ENCODE measurements at places on chromosomes 12 and 14.

DNA sequence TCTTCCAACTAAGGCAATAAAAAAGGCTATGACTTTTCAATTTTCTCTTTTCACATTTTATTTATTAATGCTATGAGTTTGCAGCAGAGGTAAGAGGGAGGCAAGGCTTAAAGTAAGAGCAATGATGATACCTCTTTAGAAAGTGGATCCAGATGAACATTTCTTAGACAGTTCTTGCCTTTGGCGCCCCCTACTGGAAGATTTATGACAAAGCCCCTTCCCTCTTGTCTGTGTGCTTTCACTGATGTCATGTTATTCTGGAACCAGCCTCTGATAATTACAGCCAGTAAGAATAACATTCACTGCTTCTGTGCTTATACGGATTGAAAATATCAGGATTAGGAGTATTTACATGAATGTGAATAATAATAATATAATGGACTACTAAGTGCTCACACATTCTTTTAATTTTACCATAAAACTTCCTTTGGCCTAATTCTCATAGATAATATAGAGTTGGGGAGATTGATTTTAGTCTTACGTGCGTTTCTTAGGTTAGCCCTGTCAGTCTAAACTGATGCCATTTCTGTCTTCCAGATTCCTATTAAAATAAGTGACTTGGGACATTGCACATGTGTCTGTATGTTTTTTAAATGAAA is 1929.9 kb upstream of the SEL1L start:
- no peak for DNase-seq

DNA sequence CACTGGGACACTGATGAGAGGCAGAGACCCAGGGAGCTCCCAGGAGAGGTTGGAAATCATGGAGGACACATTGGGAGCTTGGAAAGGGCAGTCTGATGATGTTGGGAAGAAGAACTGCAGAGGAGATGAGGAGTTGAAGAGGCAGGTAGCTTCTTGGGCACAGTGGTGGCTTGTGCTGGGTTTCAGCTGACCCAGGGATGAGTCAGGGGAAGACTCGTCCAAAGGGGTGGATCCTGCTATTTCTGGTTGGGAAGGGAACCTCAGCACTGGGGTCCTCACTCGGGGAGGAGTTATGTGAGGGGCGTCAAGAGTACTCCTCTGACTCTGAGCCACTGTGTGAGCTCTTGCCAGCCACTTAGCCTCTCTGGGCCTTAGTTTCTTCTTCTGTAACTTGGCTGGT is 11.5 kb downstream of the ADCY4 start:
- DNase-seq: no peak

DNA sequence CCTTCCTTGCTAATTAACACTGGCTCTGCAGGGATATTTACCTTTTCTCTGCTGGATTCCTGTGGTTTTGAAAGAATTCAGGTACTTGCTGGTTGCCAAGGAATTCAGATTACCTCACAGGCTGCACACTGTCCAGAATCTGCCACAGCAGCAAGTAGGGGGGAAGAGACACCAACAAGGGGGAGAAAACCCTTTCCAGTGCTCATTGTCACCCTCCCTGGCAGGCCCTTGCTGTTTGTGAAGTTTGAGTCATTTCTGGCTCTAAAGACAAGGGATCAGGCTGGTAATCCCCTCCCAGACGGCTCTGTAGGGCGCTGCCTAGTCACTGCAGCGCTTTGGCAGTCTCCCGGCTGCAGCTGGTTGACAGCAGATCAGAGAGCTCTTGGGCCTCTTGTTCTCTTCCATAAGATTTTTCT is 50.8 kb downstream of the TTLL5 start:
- DNase-seq: peak; percentile 77

DNA sequence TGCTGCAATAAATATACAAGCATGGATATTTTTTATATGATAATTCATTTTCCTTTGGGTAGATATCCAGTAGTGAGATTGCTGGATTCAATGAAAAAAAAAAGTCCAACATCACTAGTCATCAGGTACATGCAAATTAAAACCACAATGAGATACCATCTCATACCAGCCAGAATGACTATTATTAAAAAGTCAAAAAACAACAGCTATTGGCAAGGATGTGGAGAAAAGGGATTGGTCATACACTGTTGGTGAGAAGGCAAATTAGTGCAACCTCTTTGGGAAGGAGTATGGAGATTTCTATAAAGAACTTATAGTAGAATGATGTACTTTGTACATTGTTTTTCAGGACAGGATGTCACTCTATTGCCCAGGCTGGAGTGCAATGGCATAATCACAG is 531.2 kb upstream of the MGAT4C start:
- no peak for DNase-seq

GRCh38 chr12:122643207-122643805 is 59.9 kb downstream of the HCAR2 start:
- no peak for DNase-seq

All from right cardiac atrium (tissue), 5 donors.